ENCODE measurements at places on chromosomes 12 and 14. TPM values are rescaled to one million over a fixed set of nuclear protein-coding genes. Genes with fewer than 3 reads are reported as not detected.
A peak's percentile ranks its signal among the peaks of the same experiment; 100 is the strongest.

DNA sequence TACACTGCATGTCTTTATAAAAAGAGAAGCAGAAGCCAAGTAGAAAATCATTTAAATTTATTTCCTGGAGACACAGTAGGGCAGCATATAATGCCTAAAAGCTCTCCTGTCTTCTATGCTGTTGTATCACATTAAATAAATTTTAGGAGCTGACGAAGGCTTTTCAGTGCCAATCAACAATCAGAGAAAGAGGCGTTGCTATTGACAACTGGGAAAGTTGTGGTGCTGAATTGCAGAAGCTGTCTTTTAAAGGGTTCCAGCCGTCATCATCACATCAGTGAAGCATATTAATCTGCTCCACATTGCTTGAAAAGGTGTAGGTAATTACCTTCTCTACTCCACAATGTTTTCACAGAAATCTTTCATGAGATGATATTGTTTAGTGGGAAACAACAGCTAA, 103.9 kb downstream of the FSCB start:
- DNase-seq: no peak

DNA sequence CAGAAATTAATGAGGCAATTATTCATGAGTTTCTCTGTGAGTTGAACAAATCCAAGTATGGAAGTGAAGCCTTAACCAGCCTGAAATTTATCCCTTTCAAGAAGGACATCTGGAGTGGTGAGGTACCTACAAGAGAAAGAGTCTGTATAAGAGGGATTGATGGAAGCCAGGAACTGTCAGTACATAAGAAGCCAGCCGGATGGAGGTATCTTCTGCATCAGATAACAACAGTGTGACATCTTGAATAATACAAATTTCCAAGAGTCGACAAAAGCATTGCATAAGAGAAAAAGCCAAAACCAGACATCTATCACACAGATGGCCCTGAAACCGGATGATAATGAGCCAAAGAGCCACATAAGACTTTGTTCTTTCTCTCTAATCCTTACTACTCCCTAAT, 781.2 kb downstream of the FLRT2 start:
- DNase-seq: no peak

DNA sequence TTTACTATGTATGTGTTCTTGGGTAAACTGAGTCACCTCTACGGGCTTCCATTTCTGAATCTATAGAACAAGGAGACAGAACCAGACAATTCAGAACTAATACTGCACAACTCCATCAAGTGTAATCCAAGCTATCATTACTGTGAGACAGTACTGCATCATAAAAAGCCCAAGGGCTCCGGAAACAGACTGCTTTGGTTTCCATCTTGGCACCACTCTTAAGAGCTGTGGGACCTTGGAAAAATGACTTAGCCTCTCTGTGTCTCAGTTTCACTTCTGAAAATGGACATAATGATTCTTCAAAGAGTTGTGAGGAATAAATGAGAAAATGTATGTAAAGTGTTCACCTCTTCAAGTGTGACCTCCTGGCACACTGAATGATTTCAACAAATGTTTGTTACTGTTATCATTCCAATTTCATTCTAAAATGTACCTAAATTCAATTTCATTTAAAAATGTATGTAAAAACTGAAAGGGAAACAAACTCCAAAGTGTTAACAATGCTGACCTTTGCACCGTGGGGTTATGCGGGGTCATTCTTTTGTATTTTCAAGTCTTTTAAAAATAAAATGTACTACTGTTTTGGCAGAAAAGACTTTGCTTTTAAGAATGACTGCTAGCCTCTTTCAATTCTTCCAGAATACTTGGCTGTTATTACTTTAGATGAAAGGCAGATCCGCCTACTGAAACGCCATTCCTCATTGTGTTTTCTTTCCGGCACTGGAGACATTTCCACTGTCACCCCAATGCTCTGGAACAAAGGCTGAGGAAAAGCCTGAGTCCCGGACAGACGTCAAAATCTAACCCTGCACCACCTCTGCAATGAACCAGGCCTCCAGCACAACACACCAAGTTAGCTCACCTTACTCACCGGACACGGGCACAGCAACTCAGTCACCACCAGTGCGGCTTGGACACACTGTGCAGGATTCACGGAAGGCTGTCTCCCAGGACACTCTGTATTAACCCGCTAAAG, 62.8 kb downstream of the TMCC3 start:
- no peak for DNase-seq

- peak; percentile 18 for DNase-seq
Measured at GRCh38 chr14:94689218-94689984, 77.2 kb downstream of the SERPINA3 start.

DNA sequence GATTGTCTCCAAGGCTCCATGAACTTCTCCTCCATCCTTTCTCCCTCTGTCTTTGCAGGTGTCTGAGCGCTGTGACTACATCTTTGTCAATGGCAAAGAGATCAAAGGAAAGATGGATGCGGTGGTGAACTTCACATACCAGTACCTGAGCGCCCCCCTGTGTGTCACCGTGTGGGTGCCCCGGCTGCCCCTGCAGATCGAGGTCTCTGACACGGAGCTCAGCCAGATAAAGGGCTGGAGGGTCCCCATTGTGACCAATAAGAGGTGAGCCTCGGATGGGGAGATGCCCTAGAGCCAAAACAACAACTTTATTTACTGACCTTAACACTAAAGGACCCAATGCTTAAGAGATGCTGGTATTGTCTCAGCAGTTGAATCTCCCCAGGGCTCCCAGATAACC, 130.0 kb downstream of the SLC15A4 start:
- DNase-seq: no peak

GRCh38 chr12:58408516-58408915, 467.1 kb downstream of the ATP23 start:
- no peak for DNase-seq

Gene TRIM9
- not detected for polyA plus RNA-seq

Gene HOXC5
- polyA plus RNA-seq: not detected

Gene MYO1A
- 1.3 TPM for polyA plus RNA-seq

Gene LRRC43
- polyA plus RNA-seq: not detected

All from CD14-positive monocyte (primary cell).